RPMI8226 (cell line): ENCODE measurements at places on chromosomes 12 and 14.

DNA sequence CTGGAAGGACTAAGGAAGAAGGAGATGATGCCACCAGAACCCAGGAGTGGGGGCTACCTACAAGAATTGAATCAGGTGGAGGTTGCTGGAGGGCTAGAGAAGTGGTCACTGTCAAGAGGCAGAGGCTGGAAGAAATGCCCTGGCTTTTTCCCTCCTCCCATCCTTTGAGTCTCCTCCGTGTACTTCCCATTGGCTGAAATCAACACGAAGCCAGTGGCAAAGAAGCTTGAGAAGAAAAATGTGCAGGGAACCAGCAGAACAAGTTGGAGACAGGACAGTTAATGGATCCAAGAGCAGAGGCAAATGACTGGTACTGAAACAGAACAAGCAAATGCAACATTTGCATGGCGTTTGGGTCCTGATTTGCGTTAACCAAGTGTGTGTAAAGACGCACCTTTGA is 9.1 kb upstream of the FBLN5 start:
- DNase-seq = no peak

DNA sequence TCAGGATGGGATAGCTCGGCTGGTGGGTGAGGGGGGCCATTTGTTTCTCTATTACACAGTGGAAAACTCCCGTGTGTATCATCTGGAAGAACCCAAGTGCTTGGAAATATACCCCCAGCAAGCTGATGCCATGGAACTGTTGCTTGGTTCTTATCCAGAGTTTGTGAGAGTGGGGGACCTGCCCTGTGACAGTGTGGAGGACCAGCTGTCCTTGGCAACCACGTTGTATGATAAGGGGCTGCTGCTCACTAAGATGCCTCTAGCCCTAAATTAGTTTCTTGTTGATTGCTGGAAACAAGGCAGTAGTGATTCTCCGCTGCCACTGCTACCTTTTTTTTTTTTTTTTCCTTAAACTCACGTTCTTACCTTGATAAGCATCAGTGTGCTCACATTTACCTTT is 1.9 kb downstream of the RIOX1 start:
- DNase-seq = no peak

DNA sequence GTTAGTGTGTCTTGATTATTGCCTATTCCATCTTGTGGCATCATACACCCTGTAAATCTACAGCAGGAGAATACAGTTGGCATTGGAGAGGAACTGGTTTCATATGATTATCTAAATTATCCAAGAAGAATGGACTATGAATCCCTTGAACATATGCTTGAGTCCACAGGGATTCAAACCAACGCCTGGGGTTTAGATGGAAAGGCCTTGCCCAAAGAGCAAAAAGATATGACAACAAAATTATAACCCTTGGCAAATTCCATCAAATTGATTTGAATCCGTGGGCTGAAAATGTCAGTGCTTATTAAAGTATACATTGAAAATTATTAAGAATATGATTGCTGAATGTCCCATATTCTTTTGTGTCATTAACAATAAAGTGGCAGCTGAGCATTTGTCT is 108.2 kb downstream of the PDE3A start:
- DNase-seq = no peak

GRCh38 chr14:80862983-80863382 is 78.6 kb downstream of the CEP128 start:
- no peak for DNase-seq

DNA sequence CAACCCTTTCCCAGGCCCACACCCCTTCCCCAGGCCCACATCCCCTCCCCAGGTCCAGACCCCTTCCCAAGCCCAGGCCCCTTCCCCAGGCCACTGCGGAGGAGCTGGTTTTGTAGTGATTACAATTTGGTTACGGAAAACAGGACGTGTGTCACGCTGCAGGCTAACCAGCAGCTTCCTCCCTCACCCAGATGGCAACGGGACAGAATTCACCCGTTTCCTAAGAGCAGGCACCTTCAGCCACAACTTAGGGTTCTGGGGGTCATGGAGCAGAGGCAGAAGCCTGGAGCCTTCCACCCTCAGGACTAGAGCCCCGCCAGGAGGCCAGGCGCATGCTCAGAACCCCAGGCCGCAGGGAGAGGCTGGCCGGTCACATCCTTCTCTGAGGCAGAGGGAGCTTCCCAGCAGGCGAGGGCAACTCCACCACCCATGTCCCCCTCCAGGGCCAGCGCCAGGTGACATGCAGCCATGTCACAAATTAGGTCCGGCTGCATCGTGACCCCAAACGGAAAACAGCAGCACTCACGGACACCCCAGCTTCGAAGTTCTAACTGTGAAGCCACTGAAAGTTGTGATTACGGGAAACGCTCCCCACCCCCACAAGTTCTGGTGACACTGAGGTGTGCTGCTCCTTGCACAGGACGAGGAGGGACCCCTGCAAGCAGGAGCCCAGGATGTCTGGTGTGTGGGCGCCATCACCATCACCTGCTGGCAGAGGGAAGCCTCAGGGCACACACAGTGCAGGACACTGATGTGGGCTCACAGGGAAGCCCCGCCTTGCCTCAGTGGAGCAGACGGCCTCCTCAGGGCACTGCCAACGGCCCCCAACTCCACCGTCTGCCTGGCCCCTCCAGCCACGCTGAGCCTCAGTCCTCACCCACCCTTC is 7.7 kb downstream of the BRF1 start:
- no peak for DNase-seq

DNA sequence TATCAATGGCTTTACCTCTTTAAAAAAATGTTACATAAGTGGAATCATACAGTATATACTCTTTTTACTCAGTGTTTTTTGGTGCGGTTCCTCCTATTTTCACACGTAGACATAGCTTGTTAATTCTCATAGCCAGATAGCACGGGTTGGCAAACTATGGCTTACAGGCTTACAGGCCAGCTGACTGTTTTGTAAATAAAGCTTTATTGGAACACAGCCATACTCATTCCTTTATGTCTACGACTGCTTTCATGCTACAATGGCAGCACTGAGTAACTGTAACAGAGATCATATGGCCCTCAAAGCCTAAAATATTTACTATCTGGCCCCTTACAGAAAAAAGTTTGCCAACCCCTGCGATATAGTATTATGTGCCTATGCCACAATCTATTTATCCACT is 5.8 kb upstream of the DAAM1 start:
- no peak for DNase-seq

- DNase-seq = no peak
Measured at GRCh38 chr14:70836946-70837345, 27.6 kb upstream of the MAP3K9 start.

- peak; percentile 24 for DNase-seq
Measured at GRCh38 chr14:64758025-64758521, 53.8 kb downstream of the PLEKHG3 start.

GRCh38 chr14:60684203-60684602 is 34.9 kb upstream of the SIX1 start:
- no peak for DNase-seq

DNA sequence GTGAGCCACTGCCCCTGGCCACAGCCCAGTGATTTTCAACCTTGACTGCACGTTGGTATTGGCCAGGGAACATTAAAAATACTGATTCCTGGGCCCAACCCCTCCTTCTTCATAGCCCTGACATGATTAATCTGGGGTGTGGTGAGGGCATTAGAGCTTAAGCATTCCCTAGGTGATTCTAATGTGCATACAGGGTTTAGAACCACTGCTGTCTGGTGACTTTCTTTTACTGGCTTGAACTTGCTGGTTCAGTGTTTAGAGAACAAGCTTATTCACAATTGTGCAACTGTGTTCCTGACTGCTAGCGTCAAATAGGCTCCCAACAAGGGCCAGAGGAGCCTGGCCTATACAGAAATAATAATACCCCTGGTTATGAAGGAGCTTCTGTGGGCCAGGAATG is 488.8 kb upstream of the CCDC196 start:
- DNase-seq = no peak

GRCh38 chr12:77847060-77847541 is 16.4 kb downstream of the NAV3 start:
- no peak for DNase-seq

GRCh38 chr14:99257673-99258221 is 14.2 kb downstream of the BCL11B start:
- no peak for DNase-seq
